RPMI8226 (cell line): ENCODE measurements at places on chromosomes 4 and X.
A peak's percentile ranks its signal among the peaks of the same experiment; 100 is the strongest.

DNA sequence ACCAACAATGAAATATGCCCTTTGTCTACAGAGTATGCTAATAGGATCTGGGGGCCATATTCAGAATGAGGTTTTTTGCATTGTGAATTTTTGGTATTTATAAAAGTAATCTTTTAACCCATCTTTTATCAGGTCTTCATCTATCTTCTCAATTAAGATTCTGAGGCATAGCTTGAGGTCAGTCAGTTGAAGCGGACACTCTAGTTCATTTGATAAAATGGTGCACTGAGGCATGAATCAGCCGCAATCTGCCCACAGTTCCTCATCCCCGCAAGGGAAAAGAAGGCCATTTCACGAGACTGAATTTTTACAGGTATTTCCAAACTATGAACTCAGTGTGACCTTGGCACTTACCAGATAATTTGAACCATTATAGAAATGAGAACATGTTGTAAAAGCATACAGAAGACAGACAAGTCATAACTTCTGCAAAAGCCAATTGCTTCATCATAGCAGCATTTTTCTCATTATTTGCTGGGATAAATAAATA, 19.3 kb upstream of the VCX2 start:
- no peak for DNase-seq

GRCh38 chr4:105399532-105400161, 74.2 kb downstream of the PPA2 start:
- DNase-seq = no peak

DNA sequence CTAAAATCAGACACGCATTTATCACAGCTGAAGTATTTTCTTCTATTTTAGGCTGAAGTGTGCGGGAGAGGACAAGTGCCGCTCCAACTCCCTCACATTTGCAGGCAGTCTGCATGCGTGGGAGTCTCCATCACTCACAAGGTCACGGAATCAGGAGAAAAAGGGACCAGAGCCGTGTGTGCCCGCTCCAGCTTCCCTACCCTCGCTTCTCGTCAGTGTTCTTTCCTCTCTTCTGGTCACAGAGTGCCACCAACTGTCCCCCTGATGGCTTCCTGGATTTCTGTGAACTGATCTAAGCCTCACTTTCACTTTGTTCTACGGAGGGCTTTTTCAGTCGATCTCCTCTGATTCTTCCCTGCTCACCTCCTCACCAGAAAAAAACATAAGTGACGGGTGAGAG, 407.4 kb upstream of the AADAT start:
- DNase-seq = peak; percentile 7

- no peak for DNase-seq
Measured at GRCh38 chr4:149884529-149885181, 69.0 kb upstream of the IQCM start.

DNA sequence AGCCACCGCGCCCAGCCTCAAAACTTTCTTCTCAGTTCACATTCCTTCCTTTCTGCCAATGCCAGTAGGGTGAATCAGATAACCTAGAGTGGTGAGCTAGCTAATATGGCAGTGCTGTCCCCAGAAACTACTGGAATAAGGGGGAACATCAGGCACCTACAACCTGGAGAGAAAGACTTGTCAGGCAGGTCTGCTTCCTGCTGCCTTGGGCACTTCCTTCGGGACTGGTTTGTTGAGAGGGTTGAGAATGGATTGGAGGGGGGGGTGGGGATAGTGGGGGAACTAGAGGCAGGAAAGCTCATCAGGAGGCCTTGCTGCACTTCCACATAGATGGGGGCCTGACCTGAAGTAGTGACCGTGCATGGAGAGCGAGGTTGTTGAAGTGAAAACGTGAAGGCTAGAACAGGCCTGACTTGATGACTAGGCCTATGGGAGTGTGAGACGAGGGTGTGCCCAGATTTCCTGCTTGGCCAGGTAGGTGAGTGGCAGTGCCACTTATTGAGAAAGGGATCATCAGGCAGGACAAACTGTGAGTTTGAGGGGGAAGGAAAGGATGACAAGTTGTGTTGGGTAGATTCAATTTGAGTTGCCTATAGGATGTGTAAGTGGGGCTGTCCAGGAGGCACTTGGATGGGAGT, 33.4 kb downstream of the SLC25A5 start:
- no peak for DNase-seq

GRCh38 chr4:71355045-71355444, 16.2 kb downstream of the SLC4A4 start:
- no peak for DNase-seq

GRCh38 chr4:37537484-37537883, 148.7 kb downstream of the RELL1 start:
- DNase-seq = no peak

GRCh38 chr4:137417676-137418075, 114.6 kb downstream of the PCDH18 start:
- DNase-seq = no peak

GRCh38 chrX:54248309-54248708, 65.3 kb upstream of the FAM120C start:
- DNase-seq = peak; percentile 24

GRCh38 chr4:144873226-144873990, 224.6 kb downstream of the ANAPC10 start:
- DNase-seq = no peak

DNA sequence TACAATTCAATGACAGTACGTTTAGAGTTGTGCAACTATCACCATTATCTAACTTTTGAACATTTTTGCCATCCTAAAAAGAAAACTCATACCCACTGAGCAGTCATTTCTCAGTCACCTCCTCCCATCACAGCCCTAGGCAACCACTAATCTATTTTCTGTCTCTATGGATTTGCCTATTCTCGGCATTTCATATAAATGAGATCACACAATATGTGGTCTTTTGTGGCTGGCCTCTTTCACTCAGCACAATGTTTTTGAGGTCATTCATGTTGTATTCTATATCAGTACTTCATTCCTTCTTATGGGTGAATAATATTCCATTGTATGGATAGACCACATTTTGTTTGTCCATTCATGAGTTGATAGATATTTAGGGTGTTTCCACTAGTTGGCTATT, 103.0 kb downstream of the PPEF1 start:
- DNase-seq = no peak

GRCh38 chr4:184383497-184384055, 90.8 kb downstream of the IRF2 start:
- peak; percentile 12 for DNase-seq

- no peak for DNase-seq
Measured at GRCh38 chrX:42096265-42096920, 173.0 kb upstream of the CASK start.

GRCh38 chrX:153723351-153724251, 586 bp downstream of the BCAP31 start:
- DNase-seq = peak; percentile 73

DNA sequence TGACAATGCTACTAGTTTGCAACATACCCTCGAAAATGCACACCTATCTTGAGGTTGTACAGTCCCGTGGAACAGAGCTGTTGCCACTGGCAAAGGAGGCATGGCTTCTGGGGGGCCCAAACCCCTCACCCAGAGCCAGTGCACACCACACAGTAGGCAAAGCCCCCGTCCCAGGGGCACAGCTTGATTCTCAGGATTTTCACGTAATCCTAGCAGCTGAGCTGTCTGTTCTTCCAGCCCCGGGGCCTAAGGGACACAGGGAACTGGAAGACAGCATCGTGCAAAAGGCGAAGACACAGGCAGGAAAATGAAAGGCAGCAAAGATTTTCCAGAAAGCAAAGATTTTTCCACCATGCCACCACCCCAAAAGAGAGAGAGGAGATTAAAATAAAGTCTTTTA, 77.2 kb downstream of the JAKMIP1 start:
- DNase-seq = no peak

DNA sequence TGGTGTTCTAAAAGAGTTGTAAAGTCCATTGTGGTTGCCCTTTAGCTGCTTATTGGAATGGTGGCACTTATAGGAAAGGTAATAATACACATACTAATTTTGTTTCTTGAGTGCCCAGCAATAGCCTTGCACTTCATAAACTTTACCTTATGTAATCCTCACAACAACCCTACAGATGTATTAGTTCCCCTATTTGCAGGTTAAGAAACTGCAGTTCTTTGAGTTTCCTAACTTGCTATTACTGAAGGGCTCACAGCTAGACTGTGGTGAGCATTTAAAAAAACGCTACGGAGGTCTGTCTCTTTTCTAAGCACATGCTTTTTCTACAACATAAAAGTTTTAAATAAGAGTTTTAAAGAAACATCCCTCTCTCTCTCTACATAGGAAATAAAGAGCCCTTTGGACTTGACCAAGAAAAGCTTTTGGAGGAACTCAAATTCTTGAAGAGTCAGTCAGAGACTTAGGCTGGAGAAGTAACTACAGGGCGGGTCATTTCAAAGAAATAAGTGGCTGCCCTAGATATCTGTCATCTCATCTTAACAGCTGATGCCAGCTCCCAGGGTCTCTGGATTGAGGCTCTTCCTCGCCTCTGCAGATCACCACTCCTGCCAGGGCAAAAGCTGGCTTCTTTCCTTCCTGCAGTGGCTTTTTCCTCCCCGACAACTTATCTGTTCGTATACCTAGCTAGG, 42.0 kb upstream of the FBXW7 start:
- DNase-seq = no peak

DNA sequence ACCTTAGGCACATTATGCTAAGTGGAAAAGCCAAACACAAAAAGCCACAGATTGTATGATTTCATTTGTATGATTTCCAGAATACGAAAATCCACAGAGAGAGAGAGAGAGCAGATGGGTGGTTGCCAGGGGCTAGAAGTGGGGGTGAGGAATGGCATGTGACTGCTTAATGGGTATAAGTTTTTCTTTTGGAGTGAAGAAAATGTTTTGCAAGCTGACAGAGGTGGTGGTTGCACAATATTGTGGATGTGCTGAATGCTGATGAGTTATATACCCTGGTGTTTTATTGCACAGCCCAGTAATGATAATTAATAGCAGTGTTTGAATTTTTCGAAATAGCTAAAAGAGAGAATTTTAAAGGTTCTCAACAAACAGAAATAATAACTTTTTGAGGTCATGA, 386.1 kb upstream of the HS3ST1 start:
- DNase-seq = no peak

DNA sequence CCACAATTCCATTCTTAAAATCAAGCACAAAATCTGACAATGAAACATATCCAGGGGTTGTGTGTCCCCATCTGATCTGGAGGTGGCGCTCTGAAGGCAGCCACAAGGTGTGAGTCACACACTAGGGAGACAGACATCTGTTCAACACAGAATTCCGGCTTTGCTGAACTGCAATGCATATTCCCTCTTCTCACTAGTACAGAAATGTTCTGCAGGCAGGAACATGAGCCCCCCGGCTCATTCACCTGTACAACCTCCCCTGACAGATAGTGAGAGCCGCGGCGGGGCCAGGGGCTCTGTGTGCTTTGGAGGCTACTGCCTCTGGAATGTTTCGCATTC, 41.9 kb downstream of the WDR1 start:
- DNase-seq = no peak

DNA sequence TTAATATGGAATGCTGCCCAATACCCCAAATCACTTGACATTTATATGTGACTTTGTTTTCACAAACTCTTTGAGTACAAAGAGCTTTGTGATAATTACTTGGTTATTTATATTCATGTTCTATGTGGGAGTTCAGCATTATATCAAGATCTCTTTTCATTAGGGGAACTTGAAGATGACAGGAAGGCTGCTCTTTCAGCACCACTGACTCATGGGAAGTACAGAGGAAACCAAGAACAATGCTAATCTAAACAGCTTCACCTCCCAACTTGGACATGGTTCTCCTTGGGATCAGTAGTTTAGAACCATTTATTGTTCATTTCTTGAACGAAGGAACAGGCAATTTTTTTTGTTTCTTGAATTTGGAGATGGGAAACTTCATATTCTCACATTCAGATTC, 184.0 kb upstream of the AFF2 start:
- no peak for DNase-seq

GRCh38 chrX:112774651-112775293, 65.9 kb downstream of the AMOT start:
- DNase-seq = no peak

DNA sequence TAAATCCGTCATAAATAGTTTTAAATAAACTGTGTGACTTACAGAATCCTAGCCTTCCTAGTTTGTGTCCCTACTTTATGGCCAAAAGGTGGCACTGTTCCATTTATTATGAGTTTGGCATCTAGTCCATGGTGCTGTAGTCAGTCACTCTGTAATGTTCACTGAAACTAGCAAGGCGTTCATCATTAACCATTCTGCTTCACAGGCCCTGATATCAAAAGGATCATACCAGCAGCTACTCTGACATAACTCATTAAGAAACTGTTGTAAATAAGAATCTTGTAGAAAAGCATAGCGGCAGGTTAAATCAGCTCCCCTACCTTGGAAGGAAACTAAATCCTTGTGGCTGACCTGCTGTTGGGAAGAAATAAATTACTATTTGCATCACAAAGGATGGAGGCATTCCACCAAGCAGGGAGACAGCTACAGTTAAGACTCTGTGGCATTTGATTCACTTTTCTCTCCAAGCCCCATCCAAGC, 919.6 kb upstream of the DIAPH2 start:
- peak; percentile 29 for DNase-seq

GRCh38 chr4:3179126-3179706, 69.7 kb upstream of the MSANTD1 start:
- DNase-seq = no peak

GRCh38 chrX:108736509-108737479, at the start of gene IRS4:
Gene IRS4 (minus strand): TSS chrX:108736563.
- DNase-seq = no peak

- DNase-seq = no peak
Measured at GRCh38 chr4:24582235-24582832, 2.0 kb downstream of the DHX15 start.

- no peak for DNase-seq
Measured at GRCh38 chr4:4843635-4844291, 15.7 kb upstream of the MSX1 start.

DNA sequence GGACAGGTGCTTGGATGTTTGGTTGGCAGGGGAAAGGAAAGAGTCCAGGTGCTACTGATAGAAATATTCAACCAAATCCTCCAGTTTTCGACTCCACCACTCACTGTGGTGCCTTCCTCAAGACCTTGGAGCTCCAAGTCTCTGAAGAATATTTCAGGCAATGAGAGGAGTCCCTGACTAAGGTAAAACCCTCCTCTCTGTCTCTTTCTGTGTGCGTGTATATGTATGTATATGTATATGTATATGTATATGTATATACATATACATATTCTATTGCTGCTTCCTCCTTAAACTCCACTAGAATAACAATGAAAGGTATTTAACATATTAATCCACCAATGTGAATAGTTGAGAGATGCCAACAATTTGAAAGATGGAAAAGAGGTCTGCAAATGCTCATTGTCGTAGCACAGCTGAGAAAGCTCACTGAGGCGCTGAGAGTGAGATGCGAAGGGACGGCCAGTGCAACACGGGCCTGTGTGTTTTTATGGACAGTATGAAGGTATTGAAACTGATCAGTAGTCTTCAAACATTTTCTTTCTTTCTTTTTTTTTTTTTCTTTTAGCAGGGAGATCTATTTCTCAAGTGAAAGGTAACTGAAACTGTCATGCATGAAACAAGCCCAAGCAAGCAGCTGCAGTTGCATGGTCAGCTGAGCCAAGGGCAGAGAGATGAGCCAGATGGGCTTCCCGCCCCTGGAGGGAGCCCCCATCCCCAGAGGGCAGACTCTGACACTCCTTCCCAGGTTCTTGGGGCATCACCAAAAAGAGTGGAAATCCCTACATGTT, 41.1 kb upstream of the HS3ST1 start:
- DNase-seq = no peak
